ENCODE measurements at places on chromosomes 7 and 10.

- DNase-seq: peak; percentile 56
Observed at GRCh38 chr10:129962872-129963640, 1.0 kb downstream of the EBF3 start.

DNA sequence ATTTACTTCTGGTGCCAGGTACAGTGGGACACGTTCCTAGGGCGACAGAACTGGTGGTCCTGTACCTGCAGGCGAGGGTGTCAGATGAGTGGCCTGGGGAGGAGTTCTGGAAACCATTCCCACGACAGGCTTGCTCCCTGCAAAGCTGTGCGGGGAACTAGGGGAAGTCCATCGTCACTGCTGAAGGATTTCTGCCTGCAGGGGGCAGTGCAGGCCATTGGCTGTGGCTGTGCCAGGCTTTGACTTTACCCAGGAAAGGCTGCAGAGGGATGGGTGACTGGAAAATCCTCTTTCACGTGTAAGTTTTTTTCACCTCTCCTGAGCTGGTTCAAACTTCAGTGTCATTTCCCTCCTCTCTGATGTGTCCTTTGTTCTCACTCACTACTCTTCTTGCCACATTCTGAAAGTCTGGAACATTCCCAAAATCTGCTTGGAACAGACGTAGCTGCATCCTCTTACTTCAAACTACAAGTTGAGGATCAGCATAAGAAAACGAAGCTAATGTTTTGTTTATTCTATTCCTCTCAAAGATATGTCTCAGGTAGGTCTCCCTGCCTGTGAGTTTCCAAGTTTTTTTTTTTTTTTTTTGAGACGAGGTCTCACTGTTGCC lies 126.5 kb downstream of the SH2D4B start:
- peak; percentile 29 for DNase-seq

GRCh38 chr10:52484206-52485065 lies 170.4 kb downstream of the DKK1 start:
- no peak for DNase-seq

DNA sequence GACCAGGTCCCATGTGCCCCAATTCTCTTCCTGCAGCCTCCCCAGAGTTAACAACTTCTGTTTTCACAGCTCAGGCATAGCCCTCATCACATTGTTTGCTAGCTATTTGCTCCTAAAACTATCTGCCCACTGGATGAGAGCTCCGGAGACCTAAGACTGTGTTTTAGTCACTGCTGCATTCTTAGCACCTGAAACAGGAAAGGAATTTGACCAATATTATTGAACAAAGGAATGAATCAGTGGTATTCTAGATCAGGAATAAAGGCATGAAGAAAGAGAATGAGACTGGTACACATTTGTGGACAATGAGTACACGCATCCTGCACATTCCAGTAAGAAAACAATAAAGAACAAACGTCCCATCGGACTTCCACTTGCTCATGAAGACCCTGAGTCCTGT lies 54.8 kb downstream of the PPP1R17 start:
- DNase-seq: no peak

- no peak for DNase-seq
Observed at GRCh38 chr10:558891-559766, 130.3 kb downstream of the DIP2C start.

DNA sequence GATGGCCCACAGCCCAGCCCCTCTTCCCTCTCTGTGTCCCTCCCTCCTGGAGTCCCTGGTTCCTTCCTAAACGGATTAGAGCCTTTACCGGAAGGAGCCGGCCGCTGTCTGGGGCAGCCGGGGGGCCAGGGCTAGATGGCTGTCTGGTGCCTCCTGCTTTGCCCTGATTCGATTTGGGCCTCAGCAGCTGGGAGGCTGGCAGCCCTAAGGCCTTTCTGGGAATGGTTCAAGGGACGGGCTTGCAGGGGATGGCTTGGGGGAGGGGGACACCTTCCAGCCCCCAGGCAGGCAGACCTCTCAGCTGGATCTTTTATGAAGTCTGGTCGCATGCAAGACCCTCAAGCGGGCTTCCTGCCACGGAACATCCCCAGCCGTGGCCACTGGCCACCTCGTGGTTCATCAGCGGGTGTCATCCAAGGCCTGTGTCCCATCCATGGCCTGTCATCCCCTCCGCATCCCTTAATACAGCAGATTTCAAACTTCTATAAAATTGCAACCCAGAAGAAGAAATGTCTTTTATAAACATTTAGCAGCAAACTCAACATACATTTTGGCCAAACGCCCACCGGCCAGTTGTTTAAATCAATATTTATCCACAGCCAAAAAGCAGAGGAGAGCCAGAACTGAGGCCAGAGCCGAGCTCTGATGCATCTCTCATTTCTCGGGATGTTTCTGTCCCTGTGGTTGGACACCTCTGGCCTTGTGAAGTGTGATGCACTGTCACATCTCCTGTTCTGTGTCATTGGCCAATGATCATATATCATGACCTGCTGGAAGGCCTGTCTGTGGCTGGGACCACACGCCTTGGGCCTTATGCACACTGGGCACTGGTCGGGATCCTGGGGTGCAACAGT lies 52.0 kb downstream of the GTF2IRD1 start:
- DNase-seq: no peak

DNA sequence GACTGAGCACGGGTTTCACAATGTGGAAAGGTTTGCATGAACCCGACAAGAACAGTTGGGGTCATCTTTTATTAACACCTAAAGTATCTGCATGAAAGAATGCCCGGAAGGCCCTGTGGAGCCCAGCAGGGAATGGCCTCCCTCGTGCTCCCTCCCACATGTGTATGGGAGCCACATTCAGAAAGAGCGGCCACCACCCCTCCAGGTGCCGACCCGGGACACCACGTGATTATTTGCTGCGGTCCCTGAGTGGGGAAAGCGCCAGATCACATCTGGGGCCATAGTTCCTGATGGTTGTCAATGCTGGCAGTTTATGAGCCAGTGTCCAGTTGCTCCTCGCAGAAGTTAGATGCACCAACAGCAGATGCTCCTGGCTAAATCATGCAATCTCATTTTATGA lies 571.4 kb downstream of the TCERG1L start:
- no peak for DNase-seq

GRCh38 chr10:60101821-60102220 lies 195.5 kb upstream of the CCDC6 start:
- DNase-seq: no peak

DNA sequence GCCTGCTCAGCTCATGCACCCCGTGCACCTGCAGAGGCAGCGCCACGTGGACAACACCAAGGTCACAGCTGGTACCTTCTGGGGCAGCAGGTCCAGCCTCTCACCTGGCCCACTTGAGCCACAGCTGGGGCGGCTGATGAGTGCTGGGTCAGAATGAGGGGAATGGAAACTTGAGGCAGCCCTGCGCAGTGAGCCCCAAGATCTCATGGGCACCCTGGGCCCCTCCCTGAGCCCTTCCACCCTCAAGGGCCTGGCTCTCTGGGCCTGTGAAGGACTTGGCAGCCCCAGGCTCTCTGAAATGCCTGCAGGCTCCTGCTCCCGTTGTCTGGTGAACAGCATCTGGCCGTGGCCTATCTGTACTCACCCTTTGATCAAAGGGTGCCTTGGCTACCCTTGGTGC lies 112.7 kb downstream of the TCERG1L start:
- no peak for DNase-seq

- no peak for DNase-seq
Observed at GRCh38 chr7:7967886-7968543, 581 bp upstream of the GLCCI1 start.

- no peak for DNase-seq
Observed at GRCh38 chr10:5575482-5576153, 50.9 kb downstream of the CALML3 start.

DNA sequence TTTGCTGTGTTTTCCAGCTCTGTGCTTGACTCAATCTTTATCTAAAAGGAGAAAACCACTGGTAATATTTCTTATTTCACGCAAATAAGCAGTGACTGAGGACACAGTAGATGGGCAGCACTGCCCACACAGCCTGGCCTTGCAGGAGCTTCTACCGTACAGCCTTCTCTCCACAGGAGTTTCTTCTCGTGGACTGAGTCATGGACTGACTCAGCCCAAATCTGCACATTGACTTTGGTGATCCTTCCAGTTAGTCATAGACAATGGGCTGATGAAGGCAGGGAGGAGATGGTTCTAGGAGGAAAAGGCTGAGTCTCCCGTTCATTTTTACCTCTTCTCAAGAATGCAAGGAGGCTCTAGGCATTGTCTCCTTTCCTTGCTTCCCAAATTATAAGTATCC lies 200.7 kb downstream of the RAPGEF5 start:
- no peak for DNase-seq

DNA sequence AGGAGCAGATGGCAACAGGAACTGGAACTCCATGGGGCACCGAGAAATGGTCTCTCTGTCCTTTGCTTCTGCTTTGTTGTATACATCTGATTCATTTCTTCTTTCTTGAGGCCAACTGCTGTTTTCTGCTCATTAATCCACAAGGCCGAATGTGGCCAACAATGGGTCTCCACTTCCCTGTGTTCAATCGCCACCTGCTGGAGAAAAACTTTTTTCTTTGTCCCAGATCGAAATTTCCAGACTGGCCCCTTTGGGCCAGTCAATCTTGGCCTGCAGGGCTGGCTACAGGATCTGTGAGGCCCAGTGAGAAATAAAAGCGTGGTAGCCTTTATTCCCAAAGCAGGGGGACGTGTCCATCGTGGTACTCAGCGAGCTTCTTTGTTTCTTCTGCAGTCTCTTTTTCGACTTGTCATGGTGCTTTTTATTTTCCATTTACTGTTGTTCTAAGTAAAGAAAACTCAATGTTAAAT lies 58.8 kb downstream of the PARP12 start:
- DNase-seq: peak; percentile 61

- no peak for DNase-seq
Observed at GRCh38 chr10:118737603-118738302, 17.0 kb downstream of the CACUL1 start.

GRCh38 chr7:7129381-7129780 lies 53.0 kb upstream of the C1GALT1 start:
- DNase-seq: no peak

DNA sequence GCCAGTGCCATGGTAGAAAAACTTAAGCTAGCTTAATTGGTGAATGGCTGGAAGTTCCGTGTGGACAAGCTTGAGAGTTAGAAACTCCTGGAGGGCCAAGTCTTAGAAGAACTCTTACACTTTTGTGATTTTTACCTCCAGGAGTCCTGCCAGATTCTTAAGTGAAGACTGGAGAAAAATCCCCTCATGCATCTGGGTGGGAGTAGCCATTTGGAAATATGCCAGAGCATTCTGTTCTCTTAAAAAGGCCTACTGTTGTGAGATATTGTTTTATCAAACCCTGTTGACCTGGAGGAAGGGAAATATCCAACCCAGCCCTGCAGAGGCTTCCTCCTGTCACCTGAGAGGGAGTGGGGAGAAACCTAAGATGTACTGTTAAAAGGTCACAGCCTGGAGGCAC lies 17.6 kb upstream of the MCM10 start:
- no peak for DNase-seq

DNA sequence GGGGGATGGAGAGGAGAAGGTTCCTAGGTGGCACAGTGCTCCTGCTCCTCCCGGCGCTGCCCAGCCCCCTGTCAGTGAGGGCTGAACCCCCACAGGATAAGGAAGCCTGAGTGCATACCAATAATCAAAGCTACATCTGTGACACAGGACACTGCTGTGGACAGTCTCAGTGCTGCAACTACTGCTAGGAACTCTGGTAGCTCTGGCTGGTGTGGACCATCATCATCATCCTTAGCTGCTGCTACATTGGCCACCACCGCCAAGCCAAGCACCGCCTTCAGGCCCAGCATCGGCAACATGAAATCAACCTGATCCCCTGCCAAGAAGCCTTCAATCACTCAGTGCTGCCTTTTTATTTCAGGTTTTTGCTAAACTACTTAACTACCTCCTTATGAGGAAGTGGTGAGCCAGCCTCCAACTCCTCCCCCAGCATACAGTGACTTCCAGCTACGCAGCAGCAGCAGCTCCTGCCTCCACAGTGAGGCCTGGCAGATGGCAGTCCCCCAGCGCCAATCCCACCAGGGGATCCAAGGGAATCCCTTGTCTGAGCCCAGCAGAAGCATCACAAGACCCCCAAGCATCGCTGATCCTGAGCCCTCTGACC lies 32.1 kb upstream of the SLC26A4 start:
- DNase-seq: peak; percentile 61

DNA sequence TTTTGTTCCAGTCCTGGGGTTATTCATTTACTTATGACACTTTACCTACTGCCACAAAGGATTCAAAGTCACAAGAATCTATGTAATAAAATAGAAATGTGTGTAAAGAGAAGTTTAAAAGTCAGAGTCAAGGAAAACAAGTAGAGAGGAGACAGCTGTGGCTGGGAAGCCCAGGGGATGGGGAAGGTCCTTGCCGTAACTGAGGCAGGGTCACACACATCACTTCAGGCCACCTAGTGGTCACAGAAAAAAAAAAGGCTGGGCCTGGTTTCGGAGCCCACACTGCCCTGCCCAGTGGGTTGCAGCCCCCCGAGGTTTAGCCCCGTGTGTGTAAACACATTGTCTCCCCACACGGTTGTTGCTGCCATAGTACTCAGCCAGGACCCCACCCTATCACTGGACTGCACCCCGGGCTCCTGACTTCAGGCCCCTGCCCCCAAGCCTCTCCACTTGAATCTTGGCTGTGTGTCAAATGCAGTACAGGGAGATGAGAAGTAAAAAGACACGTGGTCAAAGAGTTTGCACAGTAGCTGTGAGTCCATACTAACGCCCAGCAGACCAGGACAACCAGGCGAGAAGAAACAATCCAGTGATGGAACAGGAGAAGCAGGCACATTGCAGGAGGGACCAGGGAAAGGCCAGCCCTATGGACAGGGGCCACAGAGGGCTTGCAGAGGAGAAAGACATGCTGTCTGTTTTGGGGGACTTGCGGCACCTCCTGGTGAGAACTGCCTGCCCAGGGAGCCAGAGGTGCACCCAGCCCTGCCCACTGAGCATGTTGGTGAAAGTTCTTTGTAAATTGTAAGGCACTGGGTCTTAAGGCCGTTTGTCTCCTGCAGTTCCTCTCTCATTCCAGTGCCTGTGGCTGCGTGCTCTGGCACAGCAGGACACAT lies 91.4 kb upstream of the MACROH2A2 start:
- no peak for DNase-seq

GRCh38 chr10:130337305-130337640 lies 201.1 kb downstream of the GLRX3 start:
- no peak for DNase-seq

GRCh38 chr10:30974355-30974754 lies 57.3 kb downstream of the ZNF438 start:
- DNase-seq: no peak

DNA sequence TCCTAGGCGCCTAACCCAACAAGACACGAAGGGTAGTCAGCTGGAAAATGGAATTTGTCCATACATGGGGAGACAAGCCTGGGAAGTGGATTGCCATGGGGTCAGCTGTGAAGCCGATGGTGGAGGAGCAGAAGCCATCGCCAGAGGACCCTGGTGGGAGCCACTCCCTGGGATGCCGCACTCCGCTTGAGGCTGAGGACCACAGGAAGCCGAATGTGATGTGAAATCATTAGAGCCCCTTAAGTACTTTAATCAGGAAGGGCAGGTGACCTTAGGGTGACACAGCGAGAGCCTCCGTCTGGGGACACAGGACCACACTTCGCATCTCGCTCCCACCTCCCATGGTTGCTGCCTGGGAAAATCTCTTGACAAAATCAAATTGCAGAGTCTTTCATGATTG lies 614.6 kb upstream of the MGMT start:
- DNase-seq: no peak

- DNase-seq: no peak
Observed at GRCh38 chr10:34049887-34050286, 715.4 kb upstream of the NRP1 start.
